Left renal cortex interstitium (tissue), 4 donors: ENCODE measurements at places on chromosomes 5 and 9. TPM values are rescaled to one million over a fixed set of nuclear protein-coding genes. Genes with fewer than 3 reads are reported as not detected.

DNA sequence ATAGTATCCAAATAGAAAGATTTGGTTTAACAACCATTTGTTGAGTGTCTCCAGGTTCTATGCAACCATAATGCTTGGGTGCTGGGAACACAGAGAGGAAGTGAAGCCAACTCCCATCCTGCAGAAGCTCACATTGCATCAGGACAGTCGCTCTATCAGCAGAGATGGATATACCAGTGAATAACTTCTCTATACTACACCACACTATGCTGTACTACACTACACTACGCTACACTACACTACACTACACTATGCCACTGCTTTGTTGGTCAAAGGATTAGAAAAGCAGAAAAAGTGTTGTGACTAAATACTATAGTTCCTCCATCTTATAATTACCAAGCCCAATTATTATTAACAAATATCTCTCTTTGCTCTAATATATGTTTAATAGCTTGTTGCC is 89.2 kb upstream of the PRRC1 start:
- DNase-seq, result no peak

DNA sequence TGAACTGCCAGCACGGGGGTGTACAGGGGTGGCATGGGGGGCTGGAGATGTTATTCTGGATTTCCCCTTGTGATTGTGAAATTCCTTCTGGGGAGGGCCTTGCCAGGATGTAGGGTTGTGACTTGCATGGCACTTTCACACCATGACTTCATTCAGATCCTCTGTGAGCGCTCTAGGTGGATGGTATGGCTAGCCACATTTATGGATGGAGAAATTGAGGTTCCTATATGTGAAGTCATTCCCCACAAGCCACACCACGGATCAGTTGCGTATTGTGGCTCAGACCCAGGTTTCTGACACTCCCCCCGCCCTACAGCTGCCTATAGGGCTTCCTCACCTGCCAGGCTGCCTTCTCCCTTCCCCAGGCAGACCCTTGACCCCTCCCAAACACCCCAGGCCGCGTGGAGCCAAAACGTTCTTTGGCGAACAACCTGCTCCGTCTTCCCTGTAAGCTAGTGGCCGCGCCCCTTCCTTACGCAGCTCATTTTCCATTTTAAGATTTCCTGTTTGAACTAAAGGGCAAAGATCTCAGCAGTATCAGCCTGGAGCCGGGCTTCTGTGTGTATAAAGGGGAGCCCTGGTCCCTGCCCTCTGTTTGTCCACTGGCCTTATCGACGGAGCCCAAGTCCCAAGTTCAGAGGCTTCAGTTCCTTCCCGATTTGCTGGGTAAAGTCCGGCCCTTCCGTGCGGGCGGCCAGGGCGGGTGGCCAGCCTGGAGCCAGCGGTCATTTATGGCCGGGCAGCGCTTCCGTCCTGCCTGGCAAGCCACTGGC is 97.8 kb upstream of the KLF4 start:
- DNase-seq, result no peak

DNA sequence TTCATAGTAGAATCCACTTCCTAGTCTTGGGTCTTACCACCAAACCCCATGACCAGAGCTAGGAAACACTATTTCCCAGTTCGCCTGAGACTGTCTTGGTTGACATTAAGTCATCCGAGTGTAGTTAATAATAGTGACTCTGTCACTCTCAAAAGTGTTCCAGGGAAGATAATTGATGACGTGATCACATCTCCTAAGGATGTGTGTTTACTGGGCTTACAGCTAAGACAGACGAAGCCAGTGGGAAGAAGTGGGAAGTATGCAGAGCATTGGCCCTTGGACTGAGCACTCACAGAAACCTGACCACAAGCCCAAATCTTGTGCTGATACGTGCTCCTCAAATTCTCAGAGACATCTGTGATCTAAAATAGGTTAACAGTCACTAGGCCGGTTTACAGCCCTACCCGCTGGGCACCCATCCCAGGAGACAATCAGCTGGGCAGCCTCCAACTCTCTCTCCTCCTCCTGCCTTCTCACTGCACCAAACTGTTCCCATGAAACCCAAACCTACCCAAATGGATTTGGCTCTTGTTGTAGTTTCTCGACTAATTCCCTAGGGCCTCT is 316.6 kb downstream of the TLE1 start:
- no peak for DNase-seq

Gene CBY3
- 0.81 TPM for polyA plus RNA-seq

GRCh38 chr5:168660691-168661090 is 81.5 kb upstream of the PANK3 start:
- no peak for DNase-seq

Gene STRBP
- polyA plus RNA-seq, result 52.3 TPM
